ENCODE measurements at places on chromosomes 2 and 18.
A peak's percentile ranks its signal among the peaks of the same experiment; 100 is the strongest.

- DNase-seq: peak; percentile 69
These were observed 101.6 kb downstream of the SPTBN1 start for GRCh38 chr2:54557601-54558187.

GRCh38 chr2:197571627-197572271 is 55.9 kb downstream of the MOB4 start:
- peak; percentile 9 for DNase-seq

DNA sequence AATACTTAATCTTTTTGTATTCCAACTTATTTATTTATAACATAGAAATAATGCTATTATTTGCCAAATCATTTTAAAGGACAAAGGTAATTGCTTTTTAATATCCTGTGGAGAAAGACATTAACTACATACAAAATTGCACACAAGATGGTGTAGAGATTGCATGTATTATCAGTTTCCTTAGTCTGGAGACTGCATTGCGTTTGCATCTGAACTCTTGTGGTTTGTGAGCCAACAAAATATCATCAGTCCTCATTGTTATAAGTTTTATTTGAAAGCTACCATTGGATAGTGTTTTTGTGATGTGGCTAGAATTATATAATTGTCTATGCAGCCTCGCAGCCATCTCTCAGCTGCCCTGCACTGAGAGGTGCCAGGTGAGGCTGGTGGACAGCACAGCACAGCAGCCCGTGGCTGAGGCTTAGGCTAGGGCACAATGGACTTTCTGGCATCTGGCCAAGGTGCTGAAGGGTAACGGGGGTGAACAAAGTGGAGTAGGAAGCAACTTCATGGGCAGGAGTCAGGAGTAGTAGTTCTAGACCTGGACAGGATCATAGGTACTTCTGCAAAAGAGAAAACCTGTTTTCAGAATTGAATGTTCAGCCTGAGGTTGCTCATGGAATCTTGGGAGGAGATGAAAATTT is 15.1 kb downstream of the RASGRP3 start:
- no peak for DNase-seq

DNA sequence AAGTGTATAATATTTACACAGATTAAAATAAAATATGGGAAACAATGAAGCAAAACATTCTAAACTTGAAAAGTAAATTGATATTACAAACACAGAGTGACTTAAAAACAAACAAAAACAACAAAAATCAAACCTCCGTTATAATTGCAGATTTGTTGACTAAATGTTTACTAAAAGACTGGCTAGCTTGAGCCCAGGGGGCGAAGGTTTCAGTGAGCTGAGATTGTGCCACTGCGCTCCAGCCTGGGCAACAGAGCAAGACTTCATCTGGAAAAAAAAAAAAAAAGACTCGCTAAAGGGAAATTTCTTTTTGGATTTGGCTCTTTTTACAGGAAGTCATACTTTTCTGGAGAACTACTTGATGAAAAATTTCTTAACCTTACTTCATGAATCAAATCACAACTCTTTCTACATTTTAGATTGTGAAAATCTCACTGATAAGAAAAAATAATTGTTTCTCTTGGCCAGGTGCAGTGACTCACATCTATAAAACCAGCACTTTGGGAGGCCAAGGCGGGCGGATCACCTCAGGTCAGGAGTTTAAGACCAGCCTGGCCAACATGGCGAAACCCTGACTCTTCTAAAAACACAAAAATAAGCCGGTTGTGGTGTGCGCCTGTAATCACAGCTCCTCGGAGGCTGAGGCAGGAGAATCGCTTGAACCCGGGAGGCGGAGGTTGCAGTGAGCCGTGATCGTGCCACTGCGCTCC is 9.7 kb downstream of the TFPI start:
- DNase-seq: peak; percentile 82
